ENCODE measurements at places on chromosomes 5 and 9.

GRCh38 chr5:150484964-150485692 lies 22.8 kb upstream of the NDST1 start:
- DNase-seq = no peak

GRCh38 chr5:143494595-143494994 lies 91.1 kb upstream of the NR3C1 start:
- DNase-seq = no peak

GRCh38 chr5:157456301-157456700 lies 3.7 kb upstream of the NIPAL4 start:
- no peak for DNase-seq

GRCh38 chr5:36111238-36111637 lies 40.4 kb downstream of the LMBRD2 start:
- no peak for DNase-seq

GRCh38 chr5:68533571-68534084 lies 318.1 kb downstream of the PIK3R1 start:
- DNase-seq = no peak

DNA sequence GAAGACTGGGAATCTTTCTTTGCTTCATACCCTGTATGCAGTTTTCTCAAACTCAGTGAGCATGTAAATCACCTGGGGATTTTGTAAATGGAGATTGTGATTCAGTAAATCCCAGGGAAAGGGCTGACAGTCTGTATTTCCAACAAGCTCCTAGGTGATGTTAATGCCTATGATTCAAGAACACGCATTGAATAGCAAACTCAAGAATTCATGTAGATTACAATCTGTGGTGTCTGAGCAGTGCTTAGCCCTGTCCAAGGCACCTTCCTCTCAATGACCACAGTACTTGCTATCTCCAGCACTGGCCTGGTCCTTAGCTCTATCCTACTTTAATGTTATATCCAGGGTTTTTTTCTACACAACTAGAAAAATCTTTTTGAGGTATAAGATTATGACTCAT lies 721.4 kb upstream of the MEF2C start:
- no peak for DNase-seq

Data from NT2/D1 (cell line).